Activated naive CD8-positive, alpha-beta T cell treated with anti-CD3 and anti-CD28 coated beads for 36 hours (primary cell): ENCODE measurements at places on chromosomes 6 and 20. TPM values are rescaled to one million over a fixed set of nuclear protein-coding genes. Genes with fewer than 3 reads are reported as not detected.

Gene OVOL2
- not detected for total RNA-seq

DNA sequence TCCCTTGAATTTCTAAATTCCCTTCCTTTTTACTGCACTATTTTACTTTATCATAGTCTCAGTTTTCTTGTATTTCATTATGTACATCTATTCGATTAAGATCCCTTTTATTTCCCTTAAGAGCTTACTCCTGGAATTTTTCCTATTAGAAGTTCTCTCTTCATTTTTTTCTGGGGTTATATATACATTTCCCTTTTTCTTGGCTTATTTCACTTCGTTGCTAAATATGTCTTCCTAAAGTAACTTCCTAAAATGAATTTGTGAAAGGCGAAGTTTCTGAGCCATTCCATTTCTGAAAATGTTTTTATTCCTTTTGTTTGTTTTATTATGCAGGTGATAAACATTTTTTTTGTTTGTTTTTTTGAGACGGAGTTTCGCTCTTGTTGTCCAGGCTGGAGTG is 5.9 kb upstream of the CD109 start:
- no peak for DNase-seq

DNA sequence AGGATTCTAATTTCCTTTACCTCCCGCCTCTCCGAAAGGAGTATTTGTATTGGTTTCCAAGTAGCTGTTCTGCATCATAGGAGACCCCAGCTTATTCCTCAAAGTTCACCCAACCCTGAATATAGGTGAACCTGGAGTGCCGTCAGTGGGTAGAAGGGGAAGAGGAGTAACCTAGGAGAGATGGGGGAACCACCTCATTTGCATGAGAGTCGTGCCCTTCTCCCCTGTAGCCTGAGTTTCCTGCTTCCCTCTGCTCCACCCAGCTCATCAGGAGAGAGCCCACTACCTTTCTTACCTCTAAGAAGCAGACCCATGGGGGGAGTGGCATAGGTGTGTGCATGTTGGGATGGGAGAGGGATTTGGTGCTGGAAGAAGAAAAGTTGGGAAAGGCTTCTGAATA is 17.3 kb upstream of the WFDC2 start:
- DNase-seq: no peak

- DNase-seq: no peak
Measured at GRCh38 chr6:147136057-147136456, 68.2 kb upstream of the STXBP5 start.

- DNase-seq: no peak
Measured at GRCh38 chr20:10647471-10647870, 26.3 kb downstream of the JAG1 start.
